ENCODE measurements at places on chromosomes 6 and 20.
A peak's percentile ranks its signal among the peaks of the same experiment; 100 is the strongest.

- DNase-seq, result no peak
These were observed 159.4 kb upstream of the MLN start for GRCh38 chr6:33963136-33963750.

DNA sequence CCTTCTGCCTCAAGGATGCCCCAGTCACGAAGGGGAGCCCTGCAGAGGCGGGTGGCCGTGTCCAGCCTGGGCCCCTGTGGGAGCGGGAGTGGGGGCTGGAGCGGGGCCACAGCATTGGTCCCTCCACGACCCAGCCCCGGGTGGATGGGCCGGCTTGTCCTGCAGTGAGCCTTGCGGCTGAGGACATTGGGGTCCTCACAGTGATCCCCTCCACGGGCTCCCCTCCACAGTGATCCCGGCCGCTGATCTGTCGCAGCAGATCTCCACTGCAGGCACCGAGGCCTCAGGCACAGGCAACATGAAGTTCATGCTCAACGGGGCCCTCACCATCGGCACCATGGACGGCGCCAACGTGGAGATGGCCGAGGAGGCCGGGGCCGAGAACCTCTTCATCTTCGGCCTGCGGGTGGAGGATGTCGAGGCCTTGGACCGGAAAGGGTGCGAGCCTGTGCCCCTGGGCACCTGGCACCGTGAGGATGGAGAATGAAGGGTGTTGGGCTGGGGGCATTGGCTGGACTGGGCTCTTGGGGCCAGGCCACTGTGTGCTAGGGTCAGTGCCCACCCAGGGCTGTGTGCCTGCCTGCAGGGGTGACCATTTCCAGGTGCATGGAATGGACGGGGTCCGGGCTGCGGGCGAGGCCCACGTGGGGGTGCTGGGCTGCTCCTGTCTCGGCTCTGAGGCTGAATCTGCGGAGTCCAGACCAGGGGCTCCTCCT lies 44.4 kb downstream of the PYGB start:
- DNase-seq, result no peak

- no peak for DNase-seq
These were observed 342.7 kb downstream of the PRL start for GRCh38 chr6:21953831-21954801.

DNA sequence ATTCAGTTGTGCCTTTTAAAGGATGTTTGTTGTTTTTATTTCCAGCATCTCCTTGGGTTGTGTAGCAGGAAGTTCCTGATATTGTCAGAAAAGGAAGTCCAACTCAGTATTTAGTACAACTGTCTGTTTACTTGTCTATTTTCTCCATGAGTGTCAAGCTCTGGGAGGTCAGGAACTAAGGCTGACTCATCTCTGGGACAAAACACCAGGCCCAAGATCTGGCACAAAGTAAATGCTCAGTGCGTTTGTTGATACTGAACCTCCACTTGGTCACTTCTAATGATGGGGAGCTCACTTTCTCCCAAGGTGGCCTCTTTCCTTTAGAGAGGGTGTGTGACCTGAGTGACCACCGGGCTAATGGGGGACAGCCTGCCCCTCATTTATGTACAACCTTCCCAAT lies 12.6 kb upstream of the PIGU start:
- DNase-seq, result no peak

DNA sequence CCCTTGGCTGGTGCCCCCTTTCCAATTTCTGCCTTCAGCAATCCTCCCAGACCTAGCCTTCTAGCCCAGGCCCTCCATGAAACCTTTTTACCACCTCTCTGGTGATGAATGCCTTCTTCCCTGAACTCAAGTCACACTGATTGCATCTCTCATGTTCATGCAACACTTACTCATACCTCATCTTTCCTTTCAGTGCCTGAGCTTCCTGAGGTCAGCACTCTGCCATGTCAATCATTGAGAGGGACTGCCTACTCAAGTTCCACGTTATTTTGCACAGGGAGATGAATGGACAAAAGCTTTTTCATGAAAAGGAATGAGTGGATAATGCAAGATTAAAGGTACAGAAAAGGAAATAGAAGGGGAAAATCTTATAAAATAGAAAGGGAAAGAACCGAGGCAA lies 60.1 kb upstream of the PLEKHG1 start:
- no peak for DNase-seq

- DNase-seq, result no peak
These were observed 319.0 kb downstream of the HACE1 start for GRCh38 chr6:104540743-104541142.

DNA sequence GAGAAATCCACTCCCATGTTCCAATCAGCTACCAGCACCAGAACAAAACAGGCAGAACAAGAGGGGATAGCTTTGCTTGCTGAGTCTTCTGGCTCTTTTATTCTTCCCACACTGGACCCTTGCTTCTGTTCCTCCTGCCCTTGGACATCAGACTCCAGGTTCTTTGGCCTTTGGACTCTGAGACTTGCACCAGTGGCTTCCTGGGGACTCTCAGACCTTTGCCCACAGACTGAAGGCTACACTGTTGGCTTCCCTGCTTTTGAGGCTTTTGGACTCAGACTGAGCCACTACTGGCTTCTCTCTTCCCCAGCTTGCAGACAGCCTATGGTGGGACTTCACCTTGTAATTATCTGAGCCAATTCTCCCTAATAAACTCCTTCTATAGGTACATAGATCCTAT lies 142.4 kb upstream of the RIN2 start:
- no peak for DNase-seq

DNA sequence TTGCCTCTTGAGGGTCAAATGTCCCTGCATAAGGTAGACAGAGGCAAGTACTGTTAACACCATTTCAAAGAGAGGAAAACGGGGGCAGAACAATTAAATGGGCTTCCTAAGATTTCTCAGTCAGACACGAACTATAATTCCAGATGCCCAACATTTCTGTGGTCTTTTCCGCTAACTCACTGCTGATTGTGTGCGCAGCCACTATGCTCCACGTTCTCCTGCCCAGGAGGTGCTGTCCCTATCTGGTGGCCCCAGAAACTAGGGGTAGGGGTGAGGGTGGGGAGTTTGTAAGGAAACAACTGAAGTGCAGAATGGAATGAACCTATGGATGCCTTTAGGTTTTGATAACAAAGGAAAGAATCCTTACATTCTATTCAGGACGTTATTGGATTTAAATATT lies 86.1 kb upstream of the BACH2 start:
- DNase-seq, result no peak

DNA sequence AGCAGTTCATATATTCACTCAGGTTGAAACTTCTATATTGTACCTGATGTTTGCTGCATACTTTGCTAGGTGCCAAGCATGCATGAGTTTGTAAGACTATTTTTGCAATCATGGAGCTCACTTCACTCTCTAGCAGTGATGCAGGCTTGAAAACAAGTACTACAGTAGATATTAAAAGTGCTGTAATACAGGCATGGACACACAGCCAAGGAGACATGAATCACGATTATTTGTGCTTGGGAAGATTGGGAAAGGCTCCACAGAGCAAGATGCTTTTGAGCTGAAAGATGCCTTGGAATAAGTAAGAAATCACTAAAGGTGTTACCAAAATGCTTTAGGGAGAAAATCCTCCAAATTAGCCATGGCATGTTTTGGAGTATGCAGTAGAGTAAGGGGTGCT lies 427.4 kb downstream of the UTRN start:
- no peak for DNase-seq

DNA sequence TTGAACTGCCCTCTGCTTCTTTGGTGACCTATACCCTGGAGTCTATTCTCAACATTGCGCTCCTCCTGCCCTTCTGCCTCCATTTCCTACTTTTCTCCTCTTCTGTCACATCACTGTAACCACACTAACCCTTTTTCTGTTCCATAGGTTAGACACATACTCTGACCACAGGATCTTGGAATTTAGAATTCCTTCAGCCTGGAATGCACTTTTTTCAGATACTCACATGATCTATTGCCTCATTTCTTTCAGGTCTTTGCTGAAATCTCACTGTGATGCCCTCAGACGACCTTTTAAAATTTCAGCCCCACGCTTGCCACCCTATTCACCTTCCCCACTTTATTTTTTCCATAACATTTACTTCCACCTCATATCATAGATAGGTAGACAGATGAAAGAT lies 5.1 kb downstream of the VNN1 start:
- no peak for DNase-seq

- DNase-seq, result no peak
These were observed 87.2 kb downstream of the ANKS1A start for GRCh38 chr6:34976239-34976638.

DNA sequence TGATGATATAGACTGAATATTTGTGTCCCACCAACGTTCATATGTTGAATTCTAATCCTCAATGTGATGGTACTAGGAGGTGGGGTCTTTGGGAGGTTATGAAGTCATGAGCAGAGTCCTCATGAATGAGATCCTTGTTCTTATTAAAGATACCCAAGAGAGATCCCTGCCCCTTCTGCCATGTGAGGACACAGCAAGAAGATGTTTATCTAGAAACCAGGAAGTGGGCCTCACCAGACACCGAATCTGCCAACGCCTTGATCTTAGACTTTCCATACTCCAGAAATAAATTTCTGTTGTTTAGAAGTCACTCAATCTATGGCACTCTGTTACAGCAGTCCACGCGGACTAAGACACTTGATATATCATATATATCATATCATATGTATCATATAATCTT lies 67.7 kb upstream of the GCM1 start:
- peak; percentile 63 for DNase-seq

DNA sequence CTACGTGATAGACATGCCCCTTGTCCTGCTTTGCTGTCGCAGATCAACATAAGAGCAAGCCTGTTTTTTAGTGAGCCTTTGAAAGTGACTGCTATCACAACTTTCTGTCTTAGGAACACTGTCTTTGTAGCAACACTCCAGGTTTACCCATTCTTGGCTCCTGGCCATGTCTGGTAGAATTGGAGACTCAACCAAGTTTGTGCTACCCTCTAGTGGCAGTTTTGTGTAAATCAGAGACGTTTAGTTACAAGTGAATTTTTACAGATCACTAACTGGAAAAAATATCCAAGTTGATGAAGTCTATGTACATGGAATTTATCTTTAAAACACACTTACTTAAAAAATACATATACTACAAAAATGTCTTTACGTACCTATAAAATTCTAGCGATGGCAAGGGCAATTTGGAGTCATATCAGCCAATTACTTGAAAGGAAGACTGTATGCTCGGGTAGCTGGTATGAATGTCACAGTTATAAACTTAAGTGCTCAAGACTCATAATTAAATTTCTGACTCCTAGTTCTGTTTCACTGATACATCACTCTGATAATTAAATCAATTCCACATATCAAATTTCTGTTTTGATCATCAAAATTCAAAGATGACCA lies 101.4 kb downstream of the ADGB start:
- peak; percentile 26 for DNase-seq

GRCh38 chr6:166972101-166972500 lies 15.8 kb upstream of the RNASET2 start:
- DNase-seq, result no peak

GRCh38 chr6:41027799-41028560 lies 11.0 kb downstream of the UNC5CL start:
- peak; percentile 85 for DNase-seq

DNA sequence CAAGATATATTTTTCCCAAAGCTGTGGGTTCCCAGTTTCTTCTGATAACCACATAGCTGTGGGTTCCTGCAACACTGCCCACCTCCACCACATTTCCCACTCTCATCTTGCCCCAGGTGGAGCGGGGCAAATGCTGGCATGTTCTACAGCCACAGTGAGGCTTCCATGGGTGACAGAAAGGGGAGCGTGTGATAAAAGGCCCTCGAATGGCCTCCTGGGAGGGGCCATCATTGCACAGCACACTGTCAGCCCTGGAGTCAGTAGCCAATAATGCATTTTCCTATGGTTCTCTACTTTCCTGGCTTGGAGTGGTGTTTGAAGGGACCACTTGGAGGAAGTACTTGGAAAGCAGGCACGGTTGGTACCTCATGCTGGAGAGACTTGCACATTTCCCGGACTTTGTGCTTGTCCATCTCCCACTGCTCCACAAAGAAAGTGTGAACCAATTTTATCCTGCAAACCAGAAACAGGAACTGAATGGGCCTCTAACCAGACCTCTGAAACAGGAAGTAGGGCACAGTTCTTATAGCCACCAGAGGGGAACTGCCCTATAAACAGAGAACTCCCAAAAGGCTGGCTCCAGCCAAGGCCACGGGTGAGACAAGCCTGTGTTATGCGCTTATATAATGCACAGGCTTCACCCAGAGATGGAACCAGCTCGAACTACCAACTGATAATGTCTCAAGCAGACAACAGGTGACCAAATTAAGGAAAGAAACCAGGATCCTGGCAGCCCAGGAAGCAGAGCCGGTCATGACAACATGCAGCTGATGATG lies 8.6 kb downstream of the MAP3K5 start:
- DNase-seq, result peak; percentile 82

GRCh38 chr6:135499441-135500340 lies 2.2 kb upstream of the AHI1 start:
- no peak for DNase-seq

GRCh38 chr20:15296422-15296821 lies 959.0 kb upstream of the FLRT3 start:
- no peak for DNase-seq

GRCh38 chr20:23125625-23126191 lies 39.6 kb upstream of the CD93 start:
- peak; percentile 5 for DNase-seq

- DNase-seq, result no peak
These were observed 61.7 kb downstream of the CD40 start for GRCh38 chr20:46179862-46180261.

GRCh38 chr6:305371-306206 lies 13.3 kb downstream of the DUSP22 start:
- DNase-seq, result no peak

GRCh38 chr6:125255201-125255600 lies 46.6 kb downstream of the HDDC2 start:
- DNase-seq, result no peak

GRCh38 chr20:33566781-33567603 lies 77.1 kb downstream of the CBFA2T2 start:
- DNase-seq, result no peak

DNA sequence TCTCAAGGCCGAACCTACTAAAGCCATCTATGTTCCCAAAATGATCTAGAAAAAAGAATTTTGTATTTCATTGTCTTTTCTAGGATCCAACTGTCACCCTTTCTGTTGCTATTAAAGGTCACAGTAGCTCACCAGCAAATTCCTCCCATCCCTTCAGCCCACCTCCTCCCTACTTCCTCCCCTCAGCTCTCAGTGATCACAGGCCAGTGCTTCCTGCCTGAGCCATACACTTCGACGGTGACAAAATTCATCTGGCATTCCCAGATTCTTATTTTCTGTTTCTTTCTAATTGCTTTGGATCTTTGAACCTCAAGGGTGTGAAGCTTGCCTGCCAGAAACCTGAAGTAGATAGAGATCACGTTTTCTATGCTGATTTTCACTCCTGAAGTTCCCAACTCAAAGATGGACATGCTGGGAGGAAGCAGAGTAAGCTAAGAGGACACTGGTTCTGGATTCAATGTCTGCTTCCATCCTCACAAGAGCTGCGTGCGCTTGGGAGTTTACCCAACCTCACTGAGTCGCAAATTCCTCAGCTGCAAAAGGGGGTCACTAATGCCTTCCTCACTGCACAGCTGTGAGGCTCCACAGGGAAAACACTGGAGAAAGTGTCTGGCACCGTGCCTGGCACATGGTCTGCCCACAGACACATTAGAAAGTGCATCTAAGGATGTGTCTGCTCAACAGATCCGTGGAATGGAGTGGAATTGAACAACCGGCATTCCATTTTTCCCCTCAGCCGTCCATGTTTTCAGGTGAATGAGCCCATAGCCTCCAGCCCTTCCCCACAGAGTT lies 34.5 kb downstream of the MDGA1 start:
- no peak for DNase-seq

Measured in B cell (primary cell).